ENCODE measurements at places on chromosomes 12 and 14.

DNA sequence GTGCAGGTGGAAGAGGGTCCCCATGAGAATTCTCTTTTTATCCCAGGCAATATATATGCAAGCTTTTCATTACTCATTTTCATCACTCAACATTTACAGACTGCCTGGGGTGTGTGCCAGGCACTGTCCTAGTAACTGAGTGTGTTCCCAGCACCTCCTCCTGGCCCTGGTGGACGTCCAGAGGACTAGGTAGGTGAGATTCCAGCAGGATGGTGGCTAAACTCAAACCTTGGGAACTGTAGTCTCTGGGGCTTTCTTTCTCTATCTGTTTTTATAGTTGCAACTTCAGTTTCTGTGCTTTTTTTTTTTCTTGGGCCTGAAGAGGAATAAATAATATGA lies 63.8 kb downstream of the SUSD6 start:
- DNase-seq, result no peak

DNA sequence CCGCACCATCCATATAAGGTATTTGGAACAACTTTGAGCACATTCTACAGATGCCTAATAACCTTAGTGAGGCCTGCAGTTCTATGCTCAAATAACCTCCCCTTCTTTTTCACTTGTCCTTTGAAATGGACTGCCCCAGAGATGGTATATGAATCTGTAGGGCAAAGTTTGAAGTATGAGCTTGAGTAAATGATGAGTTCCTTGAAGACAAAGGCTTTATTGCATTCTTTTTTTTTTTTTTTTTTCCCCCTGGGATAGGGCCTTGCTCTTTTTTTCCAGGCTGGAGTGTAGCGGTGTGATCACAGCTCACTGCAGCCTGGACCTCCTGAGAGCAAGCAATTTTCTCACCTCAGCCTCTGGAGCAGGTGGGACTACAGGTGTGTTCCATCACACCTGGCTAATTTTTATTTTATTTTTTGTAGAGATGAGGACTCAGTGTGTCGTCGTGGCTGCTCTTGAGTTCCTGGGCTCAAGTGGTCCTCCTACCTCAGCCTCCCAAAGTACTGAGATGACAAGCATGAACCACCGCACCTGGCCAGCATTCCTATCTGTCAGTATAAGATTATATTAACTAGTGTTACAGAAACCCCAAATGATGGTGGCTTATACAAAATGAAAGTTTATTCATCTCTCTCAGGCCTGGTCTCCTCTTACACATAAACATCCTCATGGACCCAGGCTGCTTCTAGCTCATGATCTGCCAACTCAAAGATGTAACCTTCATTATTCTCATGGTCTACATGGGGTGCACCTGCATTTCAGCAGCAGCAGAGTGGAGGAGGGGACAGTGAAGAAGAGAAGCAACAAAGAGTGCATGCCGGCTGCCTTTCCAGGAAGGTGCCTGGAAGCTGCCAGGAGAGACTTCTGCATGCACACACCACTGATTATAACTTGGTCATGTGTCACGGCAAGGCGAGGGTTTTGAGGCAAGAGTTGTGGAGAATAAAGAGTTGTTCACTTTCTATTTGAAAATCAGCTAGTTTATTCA lies 101.4 kb downstream of the DUSP16 start:
- no peak for DNase-seq

GRCh38 chr14:63852271-63852816 lies 460 bp upstream of the SYNE2 start:
- DNase-seq, result no peak

- DNase-seq, result no peak
Measured at GRCh38 chr14:87199381-87199780, 793.6 kb downstream of the GALC start.

GRCh38 chr12:120653611-120654010 lies 13.2 kb downstream of the CABP1 start:
- DNase-seq, result no peak

DNA sequence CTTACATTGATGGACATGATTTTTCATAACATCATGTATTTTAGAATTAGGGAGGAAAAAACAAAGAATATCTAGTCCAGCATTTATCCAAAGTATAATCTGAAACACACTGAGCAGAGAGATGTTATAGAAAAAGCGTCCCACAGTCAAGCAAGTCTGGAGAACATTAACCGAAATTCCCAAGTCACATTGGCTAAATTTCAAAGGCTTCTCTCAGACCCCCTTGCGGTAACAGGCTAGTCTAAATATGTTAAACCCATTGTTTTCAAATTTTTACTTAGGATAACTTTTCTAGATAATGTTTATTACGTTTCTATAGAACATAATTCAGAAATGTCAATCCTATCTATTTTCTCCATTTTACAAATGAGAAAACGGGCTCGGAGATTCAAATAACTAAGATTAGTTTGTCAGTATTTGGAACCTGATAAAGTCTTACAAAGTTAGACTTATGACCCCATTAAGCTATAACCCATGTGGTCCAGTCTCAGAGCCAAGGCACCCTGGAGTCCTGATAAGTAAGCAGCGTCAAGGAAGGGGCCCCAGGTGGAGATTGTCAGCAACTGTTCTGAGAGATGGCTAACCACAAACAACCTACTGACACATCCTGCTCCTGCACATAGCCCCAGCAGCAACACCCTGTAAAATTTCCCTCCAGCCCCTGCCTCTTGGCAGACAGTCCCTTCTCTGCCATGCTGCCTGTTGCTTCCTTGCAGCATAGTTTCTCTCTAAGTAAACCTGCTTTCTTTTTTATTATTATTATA lies 220.6 kb upstream of the TMEM260 start:
- DNase-seq, result no peak

DNA sequence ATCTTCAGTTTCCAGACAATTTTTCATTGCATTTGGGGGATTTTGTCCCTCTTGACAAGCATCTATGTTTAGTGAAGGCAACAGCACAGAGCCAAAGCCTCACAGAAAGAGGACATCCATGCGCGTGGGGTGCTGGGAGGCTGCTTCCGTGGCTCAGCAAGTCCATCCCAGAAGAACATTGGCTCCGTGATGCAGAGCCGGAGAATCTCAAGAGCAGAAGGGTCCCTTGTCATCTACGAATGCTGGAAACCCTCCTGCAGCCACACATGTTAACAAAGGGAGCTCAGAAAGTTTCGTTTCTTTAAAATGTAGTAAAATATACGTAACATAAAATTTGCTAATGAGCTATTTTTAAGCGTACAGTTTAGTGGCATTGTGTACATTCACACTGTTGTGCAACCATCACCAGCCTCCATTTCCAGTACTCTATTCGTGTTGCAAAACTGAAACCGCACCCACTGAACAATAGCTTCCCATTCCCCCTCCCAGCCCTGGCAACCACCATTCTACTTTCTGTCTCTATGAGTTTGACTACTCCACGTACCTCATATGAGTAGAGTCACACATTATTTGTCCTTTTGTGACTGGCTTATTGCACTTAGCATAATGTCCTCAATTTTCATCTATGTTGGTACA lies 185.9 kb downstream of the TTC7B start:
- no peak for DNase-seq

GRCh38 chr14:85248881-85249635 lies 280.9 kb upstream of the FLRT2 start:
- no peak for DNase-seq

All from stimulated activated CD4-positive, alpha-beta T cell treated with anti-CD3 and anti-CD28 coated beads, Interleukin-4, amount 100 ng/mL, for 4 hours (primary cell).